ENCODE measurements at places on chromosomes 2 and 18.

DNA sequence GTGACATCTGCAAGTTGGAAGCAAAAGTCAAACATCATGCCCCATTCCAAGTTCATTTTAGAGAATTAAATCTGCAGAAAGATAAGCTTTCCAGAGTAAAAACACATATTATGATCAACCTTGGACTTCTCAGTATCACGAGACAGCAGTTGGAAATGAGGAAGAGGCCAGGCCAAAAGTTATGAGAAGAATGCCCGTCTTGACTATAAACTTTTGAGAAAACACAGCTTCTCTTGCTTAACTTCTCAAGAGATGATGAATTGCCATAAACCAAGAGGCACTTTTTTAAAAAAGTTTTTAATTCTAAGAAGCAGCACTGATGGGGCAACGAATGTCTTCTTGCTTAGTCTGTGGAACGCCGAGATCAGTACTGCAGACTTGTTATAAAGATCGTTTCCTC, 52.6 kb upstream of the NFU1 start:
- DNase-seq, result no peak

DNA sequence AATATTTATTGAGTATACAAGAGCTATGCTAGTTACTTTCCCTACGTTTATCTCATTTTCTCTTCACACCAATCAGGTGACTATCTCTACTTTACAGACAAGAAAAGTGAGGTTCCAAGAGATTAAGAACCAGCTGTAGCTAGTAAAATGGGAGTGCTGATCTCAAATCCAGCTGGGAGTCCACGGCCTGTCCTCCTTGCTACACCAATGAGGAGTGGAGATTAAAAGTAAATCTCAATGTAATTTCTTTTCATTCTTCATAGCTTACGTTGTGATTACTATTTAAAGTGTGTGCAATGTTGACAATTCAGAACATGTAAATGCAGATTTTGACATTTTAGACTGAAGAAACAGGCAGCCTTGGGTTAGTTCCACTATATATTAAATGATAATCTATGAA, 53.9 kb upstream of the NRP2 start:
- no peak for DNase-seq

- peak; percentile 50 for DNase-seq
Observed at GRCh38 chr18:47931718-47932103, 1.3 kb upstream of the SMAD2 start.

- DNase-seq, result no peak
Observed at GRCh38 chr2:107685421-107685986, 141.2 kb upstream of the RGPD4 start.

DNA sequence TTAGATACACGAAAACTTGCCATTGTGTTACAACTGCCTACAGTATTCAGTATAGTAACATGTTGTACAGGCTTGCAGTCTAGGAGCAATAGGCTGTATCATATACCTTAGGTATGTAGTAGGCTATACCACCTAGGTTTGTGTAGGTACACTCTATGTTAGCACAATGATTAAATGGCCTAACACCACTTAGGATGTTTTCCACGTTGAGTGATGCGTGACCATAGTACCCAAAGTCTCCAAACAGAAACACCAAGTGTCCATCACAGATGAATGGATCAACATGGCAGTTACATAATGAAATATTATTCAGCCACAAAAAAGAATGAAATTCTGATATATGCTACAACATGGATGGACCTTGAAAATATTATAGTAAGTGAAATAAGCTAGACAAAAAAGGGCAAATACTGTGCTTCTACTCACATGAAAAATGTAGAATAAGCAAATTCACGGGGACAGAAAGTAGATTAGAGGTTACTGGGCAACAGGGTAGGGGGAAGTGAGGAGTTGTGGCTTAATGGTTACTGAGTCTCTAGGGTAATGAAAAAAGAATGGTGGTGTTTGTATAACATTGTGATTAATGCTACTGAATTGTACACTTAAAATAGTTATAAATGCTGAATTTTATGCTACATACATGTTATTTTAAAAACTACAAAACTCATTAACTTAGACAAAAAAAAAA, 62.6 kb downstream of the TMEM131 start:
- DNase-seq, result no peak

DNA sequence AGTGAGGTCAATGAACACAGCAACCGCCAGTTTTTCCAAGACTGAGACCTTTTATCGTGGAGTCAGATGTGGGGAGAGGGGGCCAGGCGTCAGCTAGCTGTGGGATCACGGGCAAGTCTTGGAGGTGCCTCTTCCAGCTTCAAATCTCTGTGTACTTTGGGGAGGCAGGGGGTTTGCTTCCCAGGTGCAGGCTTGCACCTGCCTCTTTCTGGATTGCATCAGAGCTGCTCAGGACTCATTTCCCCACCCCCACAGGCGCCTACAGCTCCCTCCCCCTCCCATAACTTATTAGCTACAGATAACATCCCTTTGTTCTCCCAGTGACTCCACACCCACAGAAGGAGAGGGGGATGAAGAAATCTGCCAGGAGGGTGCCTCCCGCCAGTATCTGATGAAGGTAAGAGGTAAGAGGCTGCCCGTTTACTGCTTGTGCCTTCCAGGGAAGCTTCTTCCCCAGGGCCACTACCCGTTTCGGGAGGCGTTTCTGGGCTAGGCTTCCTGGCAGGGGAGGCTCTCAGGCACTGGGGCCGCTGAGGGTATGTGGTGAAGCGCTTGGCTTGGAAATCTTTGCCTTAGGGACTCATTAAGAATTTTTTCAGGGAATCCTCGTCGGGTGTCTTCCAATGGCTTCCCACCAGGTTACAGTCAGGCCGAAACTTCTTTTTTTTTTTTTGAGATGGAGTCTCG, 18.8 kb upstream of the MRPL33 start:
- no peak for DNase-seq

All from activated naive CD4-positive, alpha-beta T cell treated with anti-CD3 and anti-CD28 coated beads for 36 hours (primary cell).